ENCODE measurements at places on chromosomes 2 and 18.

DNA sequence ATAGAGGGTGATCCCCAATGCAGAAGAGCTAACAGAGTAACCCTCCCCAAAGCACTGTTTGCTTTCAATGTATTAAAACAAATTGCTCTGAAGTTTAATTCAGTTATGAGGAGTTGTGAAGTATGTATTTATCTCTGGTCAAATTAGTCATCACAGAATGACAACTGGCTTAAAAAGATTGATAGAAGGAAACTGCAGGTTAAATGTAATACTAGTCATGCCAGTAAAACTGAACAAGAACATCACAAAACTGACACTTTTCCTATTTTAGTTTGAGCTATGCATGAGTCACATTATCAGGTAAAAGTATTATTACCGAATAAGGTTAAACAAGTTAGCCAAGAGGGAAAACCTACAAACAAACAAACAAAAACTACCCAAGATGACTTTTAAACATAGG is 99.0 kb upstream of the ACVR1C start:
- DNase-seq = no peak

- DNase-seq = no peak
Observed at GRCh38 chr2:29528891-29529520, 392.4 kb downstream of the ALK start.

DNA sequence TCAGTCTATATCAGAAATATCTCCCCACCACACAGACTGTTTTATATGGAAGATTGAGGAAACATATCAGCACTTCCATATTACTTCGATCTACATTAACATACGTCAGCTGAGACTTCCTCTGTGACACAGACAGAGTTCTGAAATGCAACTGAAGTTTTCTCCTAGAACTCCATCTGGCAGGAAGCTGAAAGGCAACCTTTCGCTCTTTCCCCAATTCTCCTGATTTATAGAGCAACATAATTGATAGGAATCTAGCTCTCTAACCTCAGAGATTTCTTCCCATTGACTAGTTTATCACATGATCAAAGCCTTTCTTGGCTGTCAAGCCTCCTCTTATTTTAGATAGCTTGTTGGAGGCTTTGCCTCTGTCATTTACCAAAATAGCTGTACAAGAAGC is 806.7 kb upstream of the CHAC2 start:
- no peak for DNase-seq

DNA sequence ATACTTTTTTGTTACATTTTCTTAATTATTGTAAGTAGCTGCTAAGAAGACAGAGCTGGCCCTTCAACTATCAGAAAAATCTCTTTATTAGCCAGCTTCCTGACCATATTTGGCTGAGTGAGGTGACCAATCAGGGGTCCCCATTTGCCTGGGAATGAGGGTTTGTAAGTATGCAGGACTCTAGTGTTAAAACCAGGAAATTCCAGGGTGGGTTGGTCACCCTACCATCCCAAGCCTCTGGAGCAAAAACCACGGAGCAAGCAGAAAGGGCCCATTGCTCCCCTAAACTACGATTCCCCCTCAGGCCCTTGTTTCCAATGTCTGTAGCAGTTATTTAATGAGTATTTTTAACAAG is 165.6 kb upstream of the NCKAP5 start:
- DNase-seq = no peak

GRCh38 chr2:98583276-98583675 is 25.0 kb downstream of the COA5 start:
- DNase-seq = no peak

- no peak for DNase-seq
Observed at GRCh38 chr18:76546088-76546435, 51.0 kb upstream of the ZNF516 start.

DNA sequence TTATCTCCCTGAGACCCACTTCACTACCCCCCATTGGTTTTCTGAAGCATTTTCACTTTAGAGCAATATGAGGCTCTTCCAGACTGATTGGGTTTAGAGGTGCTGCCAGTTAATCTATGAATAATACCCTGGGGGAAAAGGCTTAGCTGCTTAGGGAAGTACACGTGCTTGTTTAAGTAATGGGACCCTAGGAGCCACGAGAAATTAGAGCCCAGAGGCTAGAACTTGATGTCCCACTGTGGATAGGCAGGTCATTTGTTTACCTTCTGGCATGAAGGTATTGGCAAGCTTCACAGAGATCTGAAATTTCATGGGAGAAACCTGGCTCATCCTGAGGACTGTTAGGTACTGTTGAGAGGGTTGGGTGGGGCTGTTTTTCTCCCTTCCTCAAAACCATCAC is 59.7 kb downstream of the CLIP4 start:
- no peak for DNase-seq

DNA sequence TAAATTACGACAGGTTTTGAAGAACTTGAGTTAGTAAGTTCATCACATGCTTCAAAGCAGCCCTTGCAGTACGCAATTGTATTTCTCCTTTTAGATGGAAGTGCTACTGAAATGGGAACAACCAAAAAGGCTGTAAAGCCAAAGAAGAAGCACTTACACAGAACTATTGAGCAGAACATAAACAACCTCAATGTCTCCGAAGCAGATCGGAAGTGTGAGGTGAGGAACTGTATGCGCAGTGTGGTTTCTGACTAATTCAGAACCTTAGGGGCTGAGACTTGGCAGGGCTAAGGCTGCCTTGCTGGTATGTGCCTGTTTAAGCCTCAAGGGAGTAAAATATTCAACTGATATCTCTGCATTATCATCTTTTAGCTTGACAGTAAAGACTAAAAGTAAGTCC is 8.4 kb downstream of the NCAPH start:
- DNase-seq = no peak

DNA sequence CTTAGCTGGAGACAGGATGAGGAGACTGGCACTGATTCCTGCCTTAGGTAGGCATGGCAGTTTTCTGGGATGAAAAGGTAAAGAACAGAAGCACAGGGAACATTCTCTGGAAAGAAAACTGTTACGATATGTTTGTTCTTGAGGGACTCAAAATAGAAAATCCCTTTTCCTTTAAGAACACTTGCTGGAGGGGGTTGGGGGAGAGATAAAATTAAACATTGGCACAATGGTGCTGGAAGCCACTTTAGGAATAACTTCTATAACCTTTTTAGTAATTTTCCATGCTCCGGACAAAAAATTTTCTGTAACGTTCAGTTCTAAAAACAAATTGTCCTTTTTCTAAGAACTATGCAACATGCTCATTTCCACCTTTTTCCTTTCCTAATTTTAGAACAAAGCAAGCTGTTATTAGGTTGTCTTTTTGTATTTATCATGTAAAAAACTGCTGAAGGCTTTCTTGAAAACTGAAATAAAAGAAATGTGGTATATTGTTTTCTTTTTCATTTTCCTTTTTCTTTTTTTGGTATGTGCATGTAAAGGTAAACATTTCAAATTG is 343.8 kb downstream of the EPHA4 start:
- DNase-seq = no peak

DNA sequence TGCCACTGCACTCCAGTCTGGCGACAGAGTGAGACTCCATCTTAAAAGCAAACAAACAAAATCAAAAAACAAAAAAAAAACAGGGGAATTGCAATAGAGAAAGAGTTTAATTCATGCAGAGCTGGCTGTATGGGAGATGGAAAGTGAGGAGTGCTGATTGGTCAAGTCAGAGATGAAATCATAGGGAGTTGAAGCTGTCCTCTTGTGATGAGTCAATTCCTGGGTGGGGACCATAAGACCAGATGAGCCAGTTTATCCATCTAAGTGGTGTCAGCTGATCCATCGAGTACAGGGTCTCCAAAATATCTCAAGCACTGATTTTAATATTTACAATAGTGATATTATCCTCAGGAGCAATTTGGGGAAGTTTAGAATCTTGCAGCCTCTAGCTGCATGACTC is 45.3 kb downstream of the FRZB start:
- no peak for DNase-seq

GRCh38 chr2:198957181-198957580 is 500.6 kb downstream of the SATB2 start:
- DNase-seq = no peak

DNA sequence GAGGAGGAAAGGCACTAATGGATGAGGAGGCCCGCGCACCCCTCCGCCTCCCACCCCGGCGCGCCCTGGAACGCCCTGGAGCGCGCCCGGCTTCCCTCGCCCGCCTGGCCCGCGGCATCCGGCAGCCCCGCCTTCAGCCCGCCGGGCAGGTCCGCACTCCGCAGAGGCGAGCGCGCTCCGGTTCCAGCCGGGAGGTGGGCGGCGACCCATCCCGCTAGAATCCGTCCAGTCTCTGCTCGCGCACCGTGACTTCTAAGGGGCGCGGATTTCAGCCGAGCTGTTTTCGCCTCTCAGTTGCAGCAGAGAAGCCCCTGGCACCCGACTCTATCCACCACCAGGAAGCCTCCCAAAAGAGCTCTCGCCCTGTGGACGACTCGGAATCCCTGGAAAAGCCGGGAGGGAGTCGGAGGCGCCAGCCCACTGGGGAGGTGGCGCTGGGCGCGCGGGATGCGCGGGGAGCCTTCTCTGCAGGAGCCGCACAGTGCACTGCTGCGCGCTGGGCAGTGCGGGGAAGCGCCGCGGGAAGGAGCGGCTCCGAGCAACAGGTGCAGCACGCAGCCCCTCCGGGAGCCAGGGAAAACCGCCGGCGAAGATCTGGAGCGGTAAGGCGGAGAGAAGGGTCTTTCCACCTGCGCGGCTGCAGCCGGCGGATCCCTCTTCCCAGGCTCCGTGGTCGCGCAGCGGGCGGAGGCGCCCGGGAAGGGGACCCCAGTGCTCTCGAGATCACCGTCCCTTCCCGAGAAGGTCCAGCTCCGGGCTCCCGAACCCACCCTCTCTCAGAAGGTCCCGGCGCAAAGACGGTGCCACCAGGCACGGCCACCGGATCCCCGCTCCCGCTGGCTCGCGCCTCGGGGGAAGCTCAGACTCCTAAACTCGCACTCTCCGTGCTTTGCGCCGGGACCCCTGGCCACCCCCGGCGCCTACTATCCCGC is at the start of gene GALR1:
TSS of gene GALR1 (plus strand) at position 280 of the 932 bp plus-strand sequence. CDS start 701 bp downstream, outside the sequence.
- DNase-seq = peak; percentile 6

- no peak for DNase-seq
Observed at GRCh38 chr2:106176446-106177099, 17.5 kb downstream of the UXS1 start.

GRCh38 chr2:42960002-42960841 is 167.8 kb upstream of the HAAO start:
- no peak for DNase-seq

GRCh38 chr2:160324161-160324800 is 124.2 kb upstream of the ITGB6 start:
- DNase-seq = no peak

DNA sequence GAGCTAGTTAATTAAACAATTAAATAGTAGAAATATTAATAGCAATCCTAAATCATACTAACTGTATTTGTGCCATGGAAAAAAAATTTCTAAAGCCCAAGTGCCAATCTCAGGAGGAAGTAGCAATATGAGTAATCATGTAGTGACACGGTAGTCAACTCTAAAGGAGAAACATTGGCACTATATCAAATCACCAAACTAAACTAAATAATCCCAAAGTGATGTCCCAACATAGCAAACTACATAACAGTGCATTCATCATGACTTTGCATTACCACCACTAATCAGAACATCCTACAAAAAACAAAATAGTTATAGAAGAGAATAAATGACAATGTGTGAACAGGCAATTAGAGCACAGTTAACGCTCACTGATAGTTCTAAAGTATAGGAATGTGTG is 195.1 kb downstream of the EXOC6B start:
- no peak for DNase-seq

- DNase-seq = no peak
Observed at GRCh38 chr18:54215069-54215468, 9.4 kb downstream of the MBD2 start.

- DNase-seq = no peak
Observed at GRCh38 chr2:128510701-128511397, 192.2 kb upstream of the HS6ST1 start.

DNA sequence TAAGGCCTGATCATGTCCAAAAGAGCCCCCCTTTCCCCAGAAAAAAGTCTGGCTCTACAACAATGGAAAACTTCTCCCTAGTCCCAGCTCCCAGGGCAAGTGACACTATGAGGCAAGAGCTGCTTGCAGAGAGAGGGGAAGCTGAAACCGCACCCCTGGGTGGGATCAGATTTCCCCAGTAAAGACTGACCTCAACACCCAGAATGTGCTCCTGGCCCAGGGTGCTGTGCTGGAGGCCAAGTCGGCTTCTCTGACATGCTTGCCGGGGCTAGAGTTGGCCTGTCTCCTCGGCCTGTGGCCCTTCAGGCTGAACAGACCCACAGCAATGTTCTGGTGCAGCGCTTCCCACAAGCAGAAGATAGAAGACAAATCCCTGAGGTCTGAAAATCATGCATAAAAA is 18.4 kb upstream of the ST8SIA3 start:
- DNase-seq = no peak

- peak; percentile 48 for DNase-seq
Observed at GRCh38 chr18:3245853-3246634, 1.6 kb upstream of the MYL12A start.
